ENCODE measurements at places on chromosomes 1 and 21.

DNA sequence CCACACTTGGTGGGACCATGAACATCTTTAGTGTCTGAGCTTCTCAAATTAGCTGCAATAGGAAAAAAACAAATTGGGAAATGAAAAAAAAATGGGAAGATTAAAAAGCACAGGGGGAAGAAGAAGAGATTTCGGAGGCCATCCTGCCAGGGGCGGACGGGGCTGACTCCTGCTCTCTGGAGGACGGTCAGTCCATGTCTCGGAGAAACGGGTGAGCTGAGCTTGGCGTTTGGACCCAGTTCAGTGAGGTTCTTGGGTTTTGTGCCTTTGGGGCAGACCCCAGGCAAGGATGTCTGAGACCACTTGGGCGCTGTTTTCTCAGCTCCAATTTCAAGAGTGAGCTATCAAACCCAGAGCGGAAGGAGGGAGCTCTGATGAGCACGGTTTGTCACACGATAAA, 123.9 kb downstream of the PRDM2 start:
- DNase-seq, result no peak

DNA sequence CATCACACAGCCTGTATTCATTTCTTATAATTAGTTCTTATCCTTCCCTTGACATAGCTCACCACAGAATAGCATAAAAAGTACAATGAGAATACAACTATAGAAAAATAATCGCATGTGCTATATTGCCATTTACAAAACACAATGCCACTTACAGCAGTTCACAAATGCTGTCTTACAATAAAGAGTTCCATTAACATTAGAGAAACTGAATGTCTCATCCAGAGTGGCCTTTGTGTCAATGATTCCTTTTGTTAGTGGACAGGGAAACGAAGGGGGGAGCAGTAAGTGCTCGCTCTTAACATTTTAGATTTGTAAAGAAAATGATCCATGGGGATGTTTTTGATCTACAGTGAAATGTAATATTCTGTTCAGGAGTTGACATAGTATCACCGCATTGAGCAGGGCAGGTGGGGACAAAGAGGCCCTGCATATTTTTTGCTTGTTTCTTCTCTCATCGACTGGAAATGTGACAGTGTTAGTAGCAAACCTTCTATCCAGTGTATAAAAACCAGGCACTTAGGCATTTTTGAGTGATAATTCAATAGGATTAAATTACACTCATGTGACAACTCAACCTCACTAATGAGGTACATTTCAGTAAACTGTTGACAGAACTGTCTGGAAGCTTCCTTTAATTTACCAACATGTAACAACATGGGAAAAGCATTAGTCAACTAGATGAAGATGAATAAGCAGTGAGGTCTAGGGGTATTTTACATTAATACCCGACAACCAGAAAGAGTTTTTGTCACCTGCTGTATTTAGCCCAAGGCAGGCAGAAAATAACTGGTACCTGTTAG, 35.6 kb upstream of the RRP15 start:
- DNase-seq, result no peak

DNA sequence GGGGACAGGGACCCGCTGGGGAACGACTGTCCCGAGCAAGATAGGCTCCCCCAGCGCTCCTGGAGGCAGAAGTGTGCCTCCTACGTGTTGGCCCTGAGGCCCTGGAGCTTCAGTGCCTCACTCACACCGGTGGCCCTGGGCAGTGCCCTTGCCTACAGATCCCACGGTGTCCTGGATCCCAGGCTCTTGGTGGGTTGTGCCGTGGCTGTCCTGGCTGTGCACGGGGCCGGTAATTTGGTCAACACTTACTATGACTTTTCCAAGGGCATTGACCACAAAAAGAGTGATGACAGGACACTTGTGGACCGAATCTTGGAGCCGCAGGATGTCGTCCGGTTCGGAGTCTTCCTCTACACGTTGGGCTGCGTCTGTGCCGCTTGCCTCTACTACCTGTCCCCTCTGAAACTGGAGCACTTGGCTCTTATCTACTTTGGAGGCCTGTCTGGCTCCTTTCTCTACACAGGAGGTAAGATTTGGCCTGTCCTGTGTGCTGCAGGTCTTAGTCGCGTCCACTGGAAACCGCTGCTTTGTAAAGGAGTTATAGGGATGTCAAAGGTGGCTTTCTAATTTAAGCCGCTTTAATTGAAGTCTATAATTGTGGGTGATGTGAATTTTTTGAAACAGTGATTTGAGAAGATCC, 717 bp downstream of the UBIAD1 start:
- DNase-seq, result no peak

DNA sequence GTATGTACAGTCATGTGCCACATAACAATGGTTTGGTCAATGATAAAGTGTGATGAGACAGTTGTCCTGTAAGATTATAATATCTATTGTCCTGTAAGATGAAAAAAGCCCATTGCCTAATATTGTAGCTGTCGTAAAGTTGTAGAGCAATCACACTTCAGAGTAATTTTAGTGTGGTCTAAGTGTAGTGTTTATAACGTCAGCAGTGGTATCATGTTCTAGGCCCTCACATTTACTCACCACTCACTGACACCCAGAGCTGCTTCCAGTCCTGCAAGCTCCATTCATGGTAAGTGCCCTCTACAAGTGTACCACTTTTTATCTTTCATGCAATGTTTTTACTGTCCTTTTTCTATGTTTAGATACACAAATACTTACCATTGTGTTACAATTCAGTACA, 259.9 kb upstream of the RAB4A start:
- no peak for DNase-seq

DNA sequence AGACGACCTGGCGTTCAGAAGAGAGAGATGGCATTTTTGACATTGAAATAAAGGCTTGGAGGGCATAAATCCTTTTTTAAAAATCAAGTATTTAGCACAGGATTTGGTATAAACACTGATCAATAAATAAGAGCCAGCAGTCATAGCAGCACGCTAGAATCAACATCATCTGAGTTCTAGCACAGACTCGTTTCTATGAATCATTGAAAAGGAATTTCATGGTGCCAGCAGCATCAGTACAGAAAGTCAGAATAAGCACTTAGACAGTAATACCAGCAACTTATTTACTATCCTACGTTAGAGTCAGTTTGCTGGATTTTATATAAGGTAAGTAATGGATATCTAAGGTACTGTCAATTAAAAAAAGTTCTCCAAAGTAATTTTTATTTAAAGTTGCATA, 119.3 kb downstream of the HLCS start:
- DNase-seq, result no peak

GRCh38 chr1:3393024-3393986, 61.2 kb upstream of the ARHGEF16 start:
- DNase-seq, result peak; percentile 79

- DNase-seq, result no peak
Measured at GRCh38 chr1:118751166-118751565, 237.0 kb downstream of the TBX15 start.

DNA sequence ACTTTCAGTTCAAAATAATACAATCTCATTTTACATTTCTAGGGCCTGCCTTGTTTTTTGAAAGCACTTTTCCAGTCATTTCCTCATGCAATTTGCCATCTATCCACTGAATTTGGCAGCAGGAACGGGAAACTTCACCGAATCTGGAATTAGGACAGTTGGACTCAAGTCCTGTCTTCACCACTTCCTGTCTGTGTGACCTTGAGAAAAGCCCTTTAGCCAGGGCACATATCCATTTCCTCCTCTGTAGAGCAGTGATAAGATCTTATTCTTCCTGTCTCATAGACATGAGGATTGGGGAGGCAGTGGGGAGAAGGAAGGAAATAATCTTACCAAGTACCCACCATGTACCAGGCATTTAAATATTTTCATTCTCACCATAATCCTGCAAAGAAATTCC, 12.0 kb downstream of the VAV3 start:
- DNase-seq, result no peak
